HFF-Myc (cell line): ENCODE measurements at places on chromosomes 13 and 19.

DNA sequence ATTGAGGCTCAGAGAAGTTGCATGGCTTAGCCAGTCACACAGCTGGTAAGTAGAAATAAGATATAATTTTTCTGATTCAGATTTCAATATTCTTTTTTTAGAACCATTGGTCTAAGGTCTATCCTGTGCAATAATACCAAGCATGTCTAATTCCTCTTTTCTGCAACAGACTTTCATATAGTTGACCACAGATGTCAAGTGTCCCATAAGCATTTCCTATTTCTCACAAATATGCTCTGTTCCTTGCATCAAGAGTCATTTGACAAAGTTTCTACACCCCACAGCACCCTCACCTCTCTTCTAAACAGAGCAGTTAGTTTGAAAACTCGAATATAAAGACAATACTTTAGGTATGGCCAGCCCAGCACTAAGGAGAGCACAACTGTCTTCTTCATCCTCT, 26.8 kb upstream of the SACS start:
- no peak for DNase-seq

DNA sequence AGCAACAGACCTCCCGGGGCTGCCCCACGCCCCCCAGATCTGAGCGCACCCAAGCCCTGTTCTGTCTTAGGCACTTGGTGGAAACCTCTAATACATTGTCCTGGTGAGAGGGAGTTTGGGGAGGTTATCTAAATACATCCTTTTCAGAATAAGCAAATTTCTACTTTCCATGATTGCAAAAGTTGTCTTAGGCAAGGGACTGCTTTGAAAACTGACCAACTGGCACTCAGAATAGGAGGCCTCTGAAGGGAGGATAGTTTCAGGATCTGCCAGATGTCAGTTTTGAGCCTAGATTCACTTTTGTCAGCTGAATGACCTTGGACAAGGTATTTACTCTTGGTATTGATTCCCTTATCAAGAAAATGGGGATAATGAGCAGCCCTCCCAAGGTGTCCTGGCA, 11.8 kb downstream of the SERP2 start:
- DNase-seq, result no peak

DNA sequence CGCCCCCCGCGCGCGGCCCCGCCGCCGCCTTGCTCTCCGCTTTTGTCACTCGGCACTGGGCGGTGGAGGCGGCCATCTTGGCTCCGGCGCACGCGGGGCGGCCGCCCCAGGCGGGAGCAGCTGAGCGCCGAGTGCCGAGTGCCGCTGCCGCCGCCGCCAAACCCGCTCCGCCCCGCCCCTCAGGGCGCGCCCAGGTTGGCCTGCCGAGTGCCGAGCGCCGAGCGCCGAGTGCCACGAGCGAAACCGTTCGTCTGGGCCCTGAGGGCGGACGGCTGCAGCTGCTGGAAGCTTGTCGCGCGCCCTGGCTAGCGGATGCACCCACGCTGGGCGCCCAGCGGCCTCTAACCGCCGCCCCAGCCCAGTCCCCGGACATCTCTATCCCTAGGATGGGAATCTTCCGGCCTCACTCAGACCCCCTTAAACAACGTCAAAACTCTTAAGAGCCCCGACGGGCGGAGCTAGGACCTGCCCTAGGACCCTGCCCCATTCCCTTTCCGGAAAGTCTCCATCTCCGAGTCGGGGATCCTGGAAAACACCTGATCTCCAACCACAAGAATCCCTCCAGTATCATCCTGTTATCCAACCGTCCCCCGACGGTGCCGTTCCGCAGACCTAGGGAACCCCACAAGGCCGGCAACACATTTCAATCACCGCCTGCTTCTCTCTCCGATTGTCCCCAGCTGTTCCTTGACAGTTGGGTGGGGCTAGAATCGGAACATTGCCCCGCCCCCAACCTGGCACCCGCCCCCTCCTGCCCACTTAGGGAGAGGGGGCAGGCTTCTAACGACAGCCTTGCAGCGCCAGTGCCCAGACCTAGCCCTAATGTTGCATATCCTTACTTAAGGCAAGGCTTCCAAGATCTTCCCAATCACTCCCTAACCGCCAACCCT, 14.1 kb upstream of the AKAP8L start:
- no peak for DNase-seq

DNA sequence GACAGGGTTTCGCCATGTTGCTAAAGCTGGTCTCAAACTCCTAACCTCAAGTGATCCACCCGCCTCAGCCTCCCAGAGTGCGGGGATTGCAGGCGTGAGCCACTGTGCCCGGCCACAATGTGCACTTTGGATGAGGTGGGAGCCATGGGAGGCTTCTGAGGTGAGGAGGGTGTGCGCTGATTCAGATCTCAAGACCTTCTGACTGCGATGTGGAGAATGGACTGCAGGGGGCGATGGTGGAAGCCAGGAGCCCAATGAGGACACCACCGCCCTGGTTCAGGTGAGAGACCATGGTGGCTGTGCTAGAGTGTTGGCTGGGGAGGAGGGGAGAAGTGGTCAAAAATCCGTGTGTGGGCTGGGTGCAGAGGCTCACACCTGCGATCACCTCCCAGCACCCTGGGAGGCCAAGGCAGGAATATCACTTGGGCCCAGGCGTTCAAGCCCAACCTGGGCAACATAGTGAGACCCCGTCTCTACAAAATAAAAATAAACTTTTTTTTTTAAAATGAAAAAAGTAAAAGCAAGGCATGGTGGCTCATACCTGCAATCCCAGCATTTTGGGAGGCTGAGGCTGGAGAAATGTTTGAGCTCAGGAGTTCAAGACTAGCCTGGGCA, 5.6 kb downstream of the INAFM1 start:
- no peak for DNase-seq

- DNase-seq, result no peak
Observed at GRCh38 chr19:42028304-42029216, 34.5 kb upstream of the ATP1A3 start.

DNA sequence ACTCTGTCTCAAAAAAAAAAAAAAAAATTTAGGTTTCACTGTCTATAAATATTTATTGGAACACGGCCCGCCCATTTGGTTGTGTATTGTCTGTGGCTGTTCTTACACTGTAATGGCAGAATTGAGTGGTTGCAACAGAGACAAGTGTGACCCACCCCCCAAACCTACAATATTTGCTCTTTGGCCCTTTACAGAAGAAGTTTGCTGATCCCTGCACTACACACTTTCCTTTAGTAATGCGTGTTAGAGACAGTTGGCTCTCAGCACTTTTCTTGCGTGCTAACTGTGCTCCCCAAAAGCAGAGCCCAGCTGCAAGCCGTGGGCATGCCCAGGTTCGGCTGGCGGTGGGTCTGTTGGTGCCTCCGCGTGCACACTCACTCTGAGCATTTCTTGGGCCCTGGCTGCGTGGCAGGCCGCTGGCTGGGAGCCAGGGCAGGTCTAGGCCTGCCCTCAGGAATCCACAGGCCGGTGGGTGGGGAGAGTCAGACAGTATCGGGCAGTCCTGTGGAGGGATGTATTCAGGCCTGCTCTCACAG, 72.6 kb downstream of the SIPA1L3 start:
- DNase-seq, result no peak

DNA sequence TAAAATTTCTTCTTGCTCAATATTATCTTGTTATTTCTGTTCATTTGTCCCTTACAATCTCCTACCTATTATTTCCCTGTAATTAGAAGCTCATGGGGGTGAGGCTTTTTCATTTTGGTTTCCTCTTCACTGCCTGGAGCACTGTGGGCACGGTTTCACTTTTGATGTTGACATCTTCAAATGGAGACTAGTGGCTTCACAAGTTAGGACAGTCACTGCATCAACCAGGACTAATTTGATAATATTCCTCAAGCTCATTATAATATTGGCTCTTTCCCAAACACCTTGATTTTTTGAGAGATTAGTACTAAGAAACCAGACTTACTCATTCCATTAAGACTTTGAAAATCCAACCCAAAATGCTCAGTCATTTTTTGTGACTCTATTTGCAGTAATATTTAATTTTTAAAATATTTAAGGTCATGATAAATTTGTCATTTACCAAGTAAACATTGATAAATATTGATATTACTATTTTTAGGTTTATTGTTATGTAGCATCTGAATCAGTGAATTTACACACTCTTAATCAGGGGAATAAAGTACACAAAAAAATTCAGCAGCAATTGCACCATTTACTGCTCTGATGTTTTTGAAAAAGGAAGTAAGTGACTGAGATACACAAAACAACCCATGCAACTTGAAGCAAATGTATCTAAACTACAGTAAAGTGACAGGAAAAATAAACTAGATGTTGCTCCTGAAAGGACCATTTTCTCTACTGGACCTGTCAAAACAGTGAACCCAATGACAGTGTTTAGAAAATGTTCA, 28.8 kb upstream of the RCBTB2 start:
- no peak for DNase-seq

DNA sequence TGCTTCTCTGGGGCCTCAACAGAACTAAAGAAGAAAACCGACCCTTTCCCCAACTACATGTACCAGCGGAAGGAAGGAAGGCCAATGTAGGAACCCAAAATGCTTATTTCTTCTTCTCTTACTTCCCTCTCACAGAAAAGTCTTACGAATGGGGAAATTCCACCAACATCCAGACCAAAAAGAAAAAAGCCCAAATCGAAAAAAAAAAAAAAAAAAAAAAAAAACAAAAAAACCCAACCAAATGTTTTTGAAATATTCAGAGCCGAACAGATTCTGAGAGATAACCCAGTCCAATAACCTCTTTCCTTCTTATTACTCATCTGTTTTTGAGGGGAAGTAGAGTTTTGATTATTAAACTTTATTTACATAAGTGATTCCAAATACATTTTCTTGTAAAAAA, 3.9 kb downstream of the PPM1N start:
- no peak for DNase-seq

DNA sequence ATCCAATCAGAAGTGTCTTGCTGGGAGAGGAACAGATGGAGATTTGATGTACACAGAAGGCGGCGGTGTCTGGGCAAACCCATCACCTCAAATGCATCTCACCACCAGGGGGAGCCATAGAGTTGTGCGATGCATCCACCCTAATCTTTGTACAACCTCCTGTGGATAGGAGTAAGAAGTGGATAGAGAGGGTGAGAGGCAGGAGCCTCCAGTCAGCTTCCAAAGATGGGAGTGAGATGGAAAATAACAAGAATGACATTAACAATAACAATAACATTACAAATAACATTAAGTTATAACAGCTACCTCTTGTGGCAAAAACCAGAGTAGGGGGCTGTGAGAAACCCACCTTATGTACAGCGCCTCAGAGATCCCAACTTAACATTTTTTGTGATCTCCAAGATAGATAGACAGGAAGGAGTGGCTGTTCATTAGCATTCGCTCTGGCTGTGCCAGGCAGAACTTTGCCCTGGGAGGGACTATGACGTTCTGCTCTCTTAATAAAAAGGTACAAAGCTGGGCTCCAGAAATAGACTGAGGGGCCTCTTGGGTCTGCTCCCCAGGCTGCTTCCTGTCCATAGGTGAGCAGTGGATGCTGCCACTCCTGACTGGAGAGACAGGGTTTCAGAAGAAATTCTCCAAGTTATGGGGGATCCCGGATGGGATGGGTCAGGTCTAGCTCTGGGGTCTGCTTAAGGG, 5.2 kb upstream of the CEACAM18 start:
- DNase-seq, result peak; percentile 27

DNA sequence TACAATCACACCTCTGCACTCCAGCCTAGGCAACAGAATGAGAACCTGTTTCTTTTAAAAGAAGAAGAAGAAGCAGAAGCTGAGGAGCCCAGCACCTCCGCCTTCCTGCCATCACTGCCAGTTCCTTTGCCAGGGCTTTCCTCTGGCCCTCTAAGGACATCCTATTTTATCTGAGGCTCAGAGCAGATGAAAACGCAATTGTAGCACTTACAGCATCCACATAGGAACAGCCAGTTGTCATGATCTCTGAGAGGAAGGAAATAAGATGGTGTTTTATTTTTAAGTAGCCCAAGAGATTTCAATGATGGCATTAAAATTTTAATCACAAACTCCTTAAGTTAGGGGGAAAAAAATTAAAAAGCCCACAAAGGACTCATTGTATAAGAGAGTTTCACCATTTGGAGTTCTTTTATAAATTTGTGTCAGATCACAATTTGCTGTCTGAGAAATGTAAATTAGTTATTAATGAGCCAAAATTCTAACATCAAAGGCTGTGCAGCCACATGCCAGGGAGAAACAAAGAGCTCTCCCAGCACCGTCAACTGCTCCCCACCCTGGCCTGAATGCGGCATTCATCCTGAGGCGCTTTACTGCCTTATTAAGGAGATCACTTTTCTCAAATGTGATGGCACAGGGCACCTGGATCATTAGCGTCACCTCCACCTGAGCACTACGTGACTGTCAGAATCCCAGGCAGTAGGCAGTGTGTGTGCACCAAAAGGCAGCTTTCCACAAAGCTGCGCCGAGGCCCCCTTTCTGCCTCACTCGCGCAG, 393.0 kb downstream of the FOXO1 start:
- DNase-seq, result no peak

GRCh38 chr13:43061496-43062280, 38.3 kb downstream of the DNAJC15 start:
- no peak for DNase-seq

DNA sequence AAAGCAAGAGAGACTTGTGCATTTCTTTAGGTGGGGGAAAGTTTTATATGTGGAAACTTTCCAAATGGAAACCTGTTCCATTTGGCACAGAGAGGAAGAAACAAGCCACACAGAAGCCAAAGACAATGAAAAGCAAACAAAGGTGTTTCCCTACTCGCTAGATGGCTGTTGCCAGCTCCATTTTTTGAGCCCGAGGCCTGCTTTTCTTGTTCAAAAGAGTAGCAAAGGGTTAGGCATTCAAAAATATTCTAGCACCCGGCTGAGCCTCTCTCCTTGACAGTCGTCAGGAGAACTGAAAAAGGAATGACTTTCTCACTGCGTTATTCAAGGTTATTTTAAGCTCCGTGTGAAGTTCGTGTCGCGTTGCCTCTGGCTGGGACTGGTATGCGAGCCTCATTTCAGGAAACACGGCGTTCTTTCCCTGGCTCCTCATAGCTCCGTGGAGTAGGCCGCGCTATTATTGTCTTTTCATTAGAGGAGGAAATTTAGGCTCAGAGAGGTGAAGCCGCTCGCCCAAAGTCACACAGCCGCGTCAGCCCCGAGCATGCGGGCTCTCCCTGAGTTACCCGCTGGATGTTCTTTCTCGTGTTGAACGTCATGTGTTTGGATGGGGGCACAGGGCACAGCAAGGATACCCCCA, 7.6 kb downstream of the TRPM4 start:
- no peak for DNase-seq

- no peak for DNase-seq
Observed at GRCh38 chr19:11995174-11995573, 30.3 kb downstream of the ZNF763 start.

DNA sequence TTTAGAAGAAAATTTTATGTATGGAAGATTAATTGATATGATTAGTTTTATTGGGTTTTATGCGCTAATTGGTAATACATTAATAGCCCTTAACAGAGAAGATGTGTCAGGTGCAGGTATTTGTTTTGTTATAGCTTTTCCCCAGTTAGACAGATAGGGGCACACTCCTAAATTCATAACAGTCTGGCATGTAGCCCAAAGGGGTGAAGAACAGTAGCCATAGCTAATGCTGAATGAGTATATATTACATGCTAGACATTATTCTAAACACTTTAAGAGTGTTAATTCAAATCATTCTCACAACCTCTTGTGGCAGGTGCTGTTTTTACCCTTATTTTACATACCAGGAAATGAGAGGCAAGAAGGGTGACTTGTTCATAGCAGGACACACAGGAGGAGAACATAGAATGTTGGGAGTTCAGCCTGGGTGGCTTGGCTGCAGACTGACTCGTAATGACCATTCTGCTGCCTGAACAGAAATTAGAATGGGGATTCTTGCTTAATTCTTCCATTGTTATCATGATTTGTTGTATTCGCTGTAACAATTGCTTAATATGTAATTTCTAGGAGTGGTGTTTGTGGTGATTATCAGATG, 20.1 kb downstream of the PCCA start:
- DNase-seq, result no peak
